CD4-positive, alpha-beta T cell treated with Interleukin-6 for 4 hours (primary cell): ENCODE measurements at places on chromosomes 4 and X.

- no peak for DNase-seq
These were observed 2.5 kb upstream of the SLC2A9 start for GRCh38 chr4:10023806-10024205.

- DNase-seq: no peak
These were observed 1304.4 kb upstream of the PCDH7 start for GRCh38 chr4:29415771-29416170.

DNA sequence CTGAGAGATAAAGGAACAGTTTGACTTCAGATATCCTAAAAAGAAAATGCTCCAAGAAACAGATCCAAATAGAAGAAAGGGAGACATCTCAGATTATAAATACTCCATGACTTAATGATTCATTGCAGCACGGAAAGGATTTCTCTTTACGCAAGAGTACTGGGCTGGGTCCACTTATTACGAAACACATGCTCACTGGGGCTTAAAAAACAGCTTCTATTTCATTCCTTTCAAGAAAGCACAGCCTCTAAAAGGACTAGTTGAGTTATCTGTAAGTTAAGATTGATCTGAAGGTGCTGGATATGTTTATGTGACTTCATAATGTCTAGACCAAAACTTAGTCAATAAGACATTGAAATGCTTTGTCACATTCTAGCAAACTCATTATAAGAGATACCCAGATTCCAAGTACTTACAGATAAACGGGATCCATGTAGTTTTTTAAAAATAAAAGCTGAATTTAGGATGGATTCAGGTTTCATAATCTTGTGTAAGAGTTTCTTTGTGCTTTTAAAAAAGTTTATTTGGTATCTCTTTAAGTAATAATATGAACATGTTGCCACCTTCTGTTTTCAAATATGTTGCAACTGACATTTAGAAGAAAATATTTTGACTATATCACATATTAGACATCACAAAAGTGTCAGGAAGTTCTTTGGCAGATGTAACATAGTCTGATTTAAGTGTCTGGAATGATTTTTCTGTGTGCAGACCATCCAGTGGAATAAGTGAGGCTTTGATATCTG, 109.5 kb upstream of the MYOZ2 start:
- no peak for DNase-seq

DNA sequence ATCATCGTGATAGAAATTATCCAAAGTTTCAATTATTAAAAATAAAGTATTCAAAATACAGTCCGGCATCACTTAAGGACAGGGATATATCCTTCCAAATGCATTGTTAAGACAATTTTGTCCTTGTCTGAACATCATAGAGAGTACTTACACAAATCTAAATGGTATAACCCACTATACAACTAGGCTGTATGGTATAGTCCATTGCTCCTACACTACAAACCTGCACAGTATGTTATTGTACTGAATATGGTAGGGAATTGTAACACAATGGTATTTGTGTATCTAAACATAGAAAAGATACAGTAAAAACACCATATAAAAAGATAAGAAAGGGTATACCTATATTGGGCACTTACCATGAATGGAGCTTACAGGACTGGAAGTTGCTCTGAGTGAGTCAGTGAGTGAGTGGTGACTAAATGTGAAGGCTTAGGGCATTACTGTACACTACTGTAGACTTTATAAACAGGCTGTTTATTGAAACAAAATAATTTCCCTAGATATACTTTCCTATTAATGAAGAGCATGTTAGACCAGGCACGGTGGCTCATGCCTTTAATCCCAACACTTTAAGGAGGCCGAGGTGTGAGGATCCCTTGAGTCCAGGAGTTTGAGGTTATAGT, 44.8 kb upstream of the PTPN13 start:
- DNase-seq: no peak

- DNase-seq: no peak
These were observed 373.1 kb downstream of the NAF1 start for GRCh38 chr4:162793571-162793970.

DNA sequence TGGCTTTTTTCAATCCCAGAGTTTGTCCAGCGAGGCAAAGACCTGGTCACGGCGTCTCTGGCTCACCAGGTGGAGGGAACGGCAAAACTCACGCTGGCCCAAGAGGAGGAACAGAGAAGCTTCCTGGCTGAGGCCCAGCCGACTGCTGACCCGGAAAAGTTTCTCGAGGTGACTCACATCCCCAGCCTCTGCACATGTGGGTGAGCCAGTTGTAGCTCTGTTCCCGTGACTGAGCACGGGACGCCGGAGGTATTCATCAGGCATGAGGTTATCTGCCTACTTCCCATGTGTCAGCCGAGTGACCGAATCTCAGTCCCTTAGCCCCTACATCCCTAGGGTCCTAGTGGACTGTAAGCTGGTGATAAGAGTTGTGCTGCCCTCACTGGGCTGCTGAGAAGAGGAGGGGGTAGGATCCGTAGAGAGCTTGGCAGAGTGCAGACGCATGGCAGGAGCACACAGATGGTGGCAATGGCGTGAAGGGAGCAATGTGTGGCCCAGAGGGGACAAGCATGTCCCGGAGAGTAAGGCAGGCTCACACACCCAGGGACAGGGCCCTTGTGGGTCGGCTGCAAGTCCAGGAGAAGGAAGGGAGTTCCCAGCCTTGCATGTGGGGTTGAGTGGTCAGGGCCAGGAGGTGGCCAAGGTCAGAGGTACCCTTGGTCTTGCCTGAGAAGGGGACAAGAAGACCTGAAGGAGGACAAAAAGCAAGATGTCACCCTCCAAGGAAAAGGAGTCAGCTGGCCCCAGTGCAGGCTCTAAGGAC, 42.9 kb downstream of the EVC start:
- DNase-seq: no peak

GRCh38 chr4:57371671-57372070, 261.5 kb upstream of the IGFBP7 start:
- no peak for DNase-seq

GRCh38 chr4:115219862-115220261, 106.4 kb upstream of the NDST4 start:
- DNase-seq: no peak

GRCh38 chr4:122652379-122652778, 31.5 kb upstream of the IL21 start:
- DNase-seq: peak; percentile 66
